ENCODE measurements at places on chromosomes 5 and 9.

GRCh38 chr5:4188704-4189103 lies 593.1 kb downstream of the IRX1 start:
- no peak for DNase-seq

- DNase-seq = no peak
These were observed 287.0 kb upstream of the TMEM161B start for GRCh38 chr5:88555674-88556073.

- DNase-seq = no peak
These were observed 110.0 kb upstream of the DHFR start for GRCh38 chr5:80764786-80765185.

DNA sequence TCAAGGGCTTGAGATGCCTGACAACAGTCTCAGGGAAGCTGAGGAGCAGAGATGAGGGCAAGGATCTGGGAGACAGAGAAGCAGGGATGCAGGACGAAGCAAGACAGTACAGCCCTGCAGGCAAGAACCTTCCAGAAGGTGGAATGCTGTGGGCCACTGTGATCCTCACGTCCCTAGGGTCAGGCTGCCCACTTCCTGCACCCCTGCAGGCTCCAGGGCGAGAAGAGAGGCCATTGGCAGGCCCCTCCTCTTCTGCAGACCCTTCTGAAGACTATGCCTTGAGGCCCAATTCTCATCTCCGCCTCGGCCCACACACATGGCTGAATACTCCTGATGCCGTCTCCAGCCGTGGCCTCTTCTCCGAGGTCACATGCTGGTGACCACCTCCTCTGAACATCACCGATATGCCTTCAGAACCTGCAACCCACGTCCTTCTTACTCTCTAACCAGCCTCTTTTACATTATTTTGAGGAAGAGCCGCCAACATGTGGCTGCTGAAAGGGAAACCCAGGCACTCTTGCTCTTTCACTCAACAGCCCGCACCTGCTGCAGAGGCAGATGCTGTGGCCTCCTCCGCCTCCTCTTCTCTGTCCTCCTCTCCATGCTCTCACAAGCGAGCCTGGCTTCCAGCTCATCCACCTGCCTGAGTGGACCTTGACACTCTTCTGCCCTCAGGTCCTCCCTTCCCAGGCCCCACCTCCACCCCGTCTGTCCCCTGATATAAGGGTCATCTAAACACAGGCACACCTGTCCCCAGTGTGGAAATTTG lies 181.5 kb downstream of the IRX2 start:
- no peak for DNase-seq

GRCh38 chr5:143354025-143354424 lies 49.5 kb downstream of the NR3C1 start:
- DNase-seq = peak; percentile 24

DNA sequence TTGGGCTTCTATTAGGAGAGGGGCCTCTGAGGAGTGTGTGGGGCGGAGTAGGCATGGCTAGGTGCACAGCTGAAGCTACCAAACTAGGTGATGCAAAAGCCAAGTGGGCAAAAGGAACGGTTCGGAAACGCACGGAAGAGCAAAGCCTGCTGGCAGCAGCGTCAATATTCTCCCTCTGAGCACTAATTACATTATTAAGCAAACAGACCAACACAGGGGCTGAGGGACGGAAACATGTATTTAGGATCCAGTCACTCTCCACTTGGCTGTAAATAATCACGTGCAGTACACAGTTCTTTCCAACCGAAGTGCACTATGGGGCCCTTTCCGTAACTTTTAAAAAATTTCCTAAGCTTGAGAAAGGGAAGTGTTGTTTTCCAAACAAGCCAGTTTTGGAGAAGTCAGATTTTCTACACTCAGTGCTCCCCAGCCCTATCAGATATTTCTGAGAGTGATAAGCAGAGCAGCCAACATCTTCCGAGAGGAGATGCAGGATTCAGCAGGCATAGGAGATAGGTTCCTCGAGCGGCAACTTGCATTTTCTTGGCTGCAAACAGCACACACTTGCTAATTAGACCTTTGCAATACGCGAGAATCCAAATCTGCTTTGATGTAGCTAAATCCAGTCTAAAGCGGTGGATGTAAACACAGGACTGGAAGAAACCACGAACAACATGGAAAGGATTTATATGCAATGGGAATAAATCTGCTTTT lies 217.2 kb upstream of the TBCA start:
- no peak for DNase-seq

- DNase-seq = no peak
These were observed 6.4 kb downstream of the TOR1B start for GRCh38 chr9:129809346-129809745.

DNA sequence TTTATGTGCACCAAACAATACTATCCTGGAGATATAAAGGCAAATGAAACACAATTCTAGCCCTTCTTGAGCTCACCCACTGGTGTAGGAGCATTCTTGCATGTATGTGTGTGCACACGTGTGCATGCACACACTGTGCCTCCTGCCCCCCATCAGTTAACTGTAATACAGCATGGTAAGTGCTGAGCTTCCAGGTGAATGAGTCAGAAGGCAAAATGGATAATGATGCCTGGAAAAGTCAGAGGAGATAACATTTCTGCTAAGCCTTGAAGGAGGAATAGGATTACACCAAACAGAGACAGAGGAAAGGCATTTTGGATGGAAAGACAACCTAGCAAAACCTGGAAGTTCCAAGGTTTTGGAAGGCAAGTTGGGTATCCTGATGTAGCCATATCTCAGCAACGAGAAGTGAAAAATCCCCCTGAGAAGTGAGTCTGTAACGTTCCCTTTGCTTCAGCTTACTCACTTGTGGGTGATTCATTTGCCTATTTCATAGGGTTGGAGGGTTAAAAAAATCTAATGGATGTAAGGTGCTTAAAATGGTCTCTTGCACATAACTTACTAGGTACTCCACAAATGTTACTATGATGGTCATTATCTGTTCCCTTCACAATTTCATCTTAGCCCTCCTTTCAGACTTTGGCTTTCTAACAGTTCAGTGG lies 101.4 kb upstream of the STC2 start:
- DNase-seq = no peak

GRCh38 chr5:14948383-14948782 lies 76.8 kb upstream of the ANKH start:
- no peak for DNase-seq

GRCh38 chr5:35681911-35682310 lies 64.2 kb downstream of the SPEF2 start:
- no peak for DNase-seq

DNA sequence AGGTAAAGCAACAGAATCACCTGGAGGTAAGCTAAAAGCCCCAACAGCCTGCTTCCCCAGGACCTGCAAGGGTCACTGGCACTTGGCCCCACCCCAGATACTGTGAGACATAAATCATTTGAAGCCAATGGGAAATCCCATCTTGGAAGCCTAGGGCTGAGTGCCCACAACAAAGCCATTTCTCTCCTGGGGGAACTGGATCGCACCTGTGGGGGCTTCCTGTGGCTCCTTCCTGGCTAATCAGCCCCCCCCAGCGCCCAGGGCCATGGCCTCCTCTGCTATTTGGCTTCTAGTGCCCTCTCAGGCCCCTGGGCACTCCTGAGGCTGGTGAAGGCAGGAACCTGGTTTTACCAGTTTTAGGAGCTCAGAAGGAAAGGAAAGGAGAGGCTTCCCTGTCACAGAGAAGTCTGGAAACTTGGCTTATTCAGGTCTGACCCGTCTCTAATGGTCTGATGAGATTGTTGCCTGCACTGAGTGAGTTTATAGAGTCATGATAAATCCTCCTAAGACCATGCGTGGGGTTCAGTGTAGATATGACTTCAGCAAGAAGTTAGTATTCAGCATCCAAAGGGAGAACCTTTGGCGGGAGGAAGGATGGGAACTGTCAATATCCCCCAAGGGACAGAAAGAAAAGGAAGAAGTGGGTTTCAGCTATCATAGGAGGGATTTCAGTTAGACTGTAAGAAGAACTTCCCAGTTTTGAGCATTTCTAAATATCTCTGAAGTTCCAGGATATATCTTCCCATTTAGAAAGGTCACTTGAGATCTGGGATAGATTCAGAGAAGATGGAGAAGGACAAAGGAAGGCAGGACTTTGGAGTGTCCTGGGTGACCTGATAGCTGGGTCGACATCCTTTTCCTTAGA lies 1.2 kb downstream of the KCNMB1 start:
- DNase-seq = no peak

- no peak for DNase-seq
These were observed 2.6 kb downstream of the EBF1 start for GRCh38 chr5:159096924-159097783.

GRCh38 chr5:137560420-137560819 lies 61.3 kb upstream of the SPOCK1 start:
- no peak for DNase-seq

DNA sequence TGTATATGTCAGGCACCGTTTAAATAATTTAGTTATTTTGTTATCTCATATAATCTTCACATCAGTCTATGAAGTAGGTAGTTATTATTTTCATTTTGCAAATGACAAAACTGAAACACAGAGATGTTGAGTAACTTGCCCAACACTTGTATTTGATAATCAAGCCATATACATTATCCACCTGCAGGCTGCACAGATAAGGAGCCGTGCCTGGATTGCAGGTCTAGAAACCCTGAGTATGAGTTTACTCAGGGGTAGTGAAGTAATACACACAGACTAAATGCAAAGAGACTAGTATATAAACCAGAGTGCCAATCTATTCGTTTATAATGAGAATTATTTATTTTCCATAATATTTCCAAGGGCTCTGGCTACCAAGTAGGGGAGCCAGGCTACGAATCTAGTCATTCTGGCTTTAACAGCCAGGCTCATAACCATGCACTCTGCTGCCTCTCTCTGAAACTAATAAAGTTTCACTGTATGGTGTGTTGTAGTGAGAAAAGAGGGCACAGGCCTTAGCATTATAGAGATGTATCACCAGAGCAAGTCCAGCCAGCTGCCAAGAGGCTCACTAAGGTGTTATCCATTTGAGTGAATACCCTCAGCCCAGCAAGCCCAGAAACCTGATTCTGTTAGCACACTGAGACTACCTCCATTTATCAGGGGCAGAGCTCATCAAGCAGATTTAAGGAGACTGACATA lies 4.5 kb downstream of the HEMGN start:
- DNase-seq = no peak

GRCh38 chr5:6805841-6806240 lies 92.6 kb downstream of the TENT4A start:
- no peak for DNase-seq

GRCh38 chr5:140219068-140219991 lies 44.3 kb downstream of the CYSTM1 start:
- DNase-seq = no peak

DNA sequence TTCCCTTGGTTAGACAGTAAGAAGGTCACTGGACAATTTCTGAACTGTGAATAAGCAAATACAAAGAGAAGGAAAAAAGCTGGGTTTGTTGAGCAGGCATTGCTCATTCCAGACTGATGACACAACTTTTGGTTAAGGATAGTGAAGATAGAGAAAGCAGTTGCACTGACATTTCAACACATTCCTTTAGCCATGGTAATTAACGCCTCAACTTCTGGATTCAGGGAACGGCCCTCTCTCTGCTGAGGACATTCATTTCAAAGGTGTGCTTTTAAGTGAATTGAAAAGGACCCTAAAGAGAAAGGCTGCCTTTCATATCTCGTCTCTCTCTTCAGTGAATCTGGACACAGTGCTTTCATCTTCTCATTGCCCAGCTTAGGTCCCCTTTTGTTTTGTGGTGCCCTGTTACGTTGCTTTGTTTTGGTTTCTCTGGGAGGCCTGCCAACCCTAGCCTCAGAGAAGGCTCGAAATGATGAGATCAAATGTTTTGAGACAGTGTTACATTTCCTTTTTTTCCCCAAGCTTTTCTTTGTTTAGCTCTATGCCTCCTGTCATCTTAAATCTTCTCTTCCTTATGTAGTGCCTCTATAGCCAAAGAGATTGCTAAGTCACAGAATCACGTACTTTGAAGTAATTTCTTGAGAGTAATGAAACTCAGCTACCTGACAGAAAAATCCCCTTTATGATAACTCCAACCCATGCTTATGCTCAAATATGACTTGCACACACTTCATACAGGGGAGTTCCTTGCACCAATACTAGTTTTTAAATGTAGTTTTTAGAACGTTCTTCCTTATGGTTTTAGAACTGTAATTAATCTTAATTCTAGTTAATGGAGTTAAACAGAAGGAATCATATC lies 94.4 kb upstream of the IFNE start:
- peak; percentile 40 for DNase-seq

DNA sequence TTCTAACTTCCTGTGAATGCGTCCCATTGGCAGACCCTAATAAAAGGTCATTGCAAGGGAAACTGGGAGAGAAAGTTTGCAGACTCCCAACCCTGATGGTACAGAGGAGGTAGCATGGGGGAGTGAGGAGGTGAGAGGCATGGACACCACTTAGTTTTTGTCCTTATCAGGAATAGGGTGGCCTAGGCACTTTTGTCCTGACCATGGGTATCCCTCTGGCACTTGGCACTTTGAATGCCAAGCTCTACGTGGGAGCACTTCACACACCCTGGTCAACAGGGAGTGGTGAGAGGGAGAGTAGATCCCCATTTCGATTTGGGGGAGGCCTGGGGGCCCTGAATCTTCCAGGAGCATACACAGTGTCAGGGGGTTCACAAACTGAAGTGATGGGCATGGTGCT lies 75.6 kb upstream of the SH3PXD2B start:
- DNase-seq = no peak

DNA sequence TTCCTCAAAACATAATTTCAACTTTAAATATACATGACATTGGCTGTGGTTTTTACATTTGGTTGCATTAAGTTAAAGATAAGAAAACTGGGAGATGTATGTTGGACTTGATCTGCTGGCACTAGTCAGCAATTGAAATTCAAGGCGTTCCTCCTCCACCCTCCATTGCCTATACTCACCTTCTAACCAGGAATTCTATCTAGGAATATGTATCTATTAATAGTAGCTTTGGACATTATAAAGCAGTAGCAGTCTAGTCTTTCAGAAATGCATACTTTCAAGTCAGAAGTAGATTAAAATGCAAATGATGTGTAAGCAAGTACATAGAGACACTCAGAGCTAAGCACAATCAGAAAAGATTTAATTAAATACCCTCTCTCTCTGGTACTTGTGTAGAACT lies 24.9 kb downstream of the FER start:
- DNase-seq = no peak

GRCh38 chr9:136849960-136850865 lies 1.0 kb downstream of the PHPT1 start:
- DNase-seq = no peak

DNA sequence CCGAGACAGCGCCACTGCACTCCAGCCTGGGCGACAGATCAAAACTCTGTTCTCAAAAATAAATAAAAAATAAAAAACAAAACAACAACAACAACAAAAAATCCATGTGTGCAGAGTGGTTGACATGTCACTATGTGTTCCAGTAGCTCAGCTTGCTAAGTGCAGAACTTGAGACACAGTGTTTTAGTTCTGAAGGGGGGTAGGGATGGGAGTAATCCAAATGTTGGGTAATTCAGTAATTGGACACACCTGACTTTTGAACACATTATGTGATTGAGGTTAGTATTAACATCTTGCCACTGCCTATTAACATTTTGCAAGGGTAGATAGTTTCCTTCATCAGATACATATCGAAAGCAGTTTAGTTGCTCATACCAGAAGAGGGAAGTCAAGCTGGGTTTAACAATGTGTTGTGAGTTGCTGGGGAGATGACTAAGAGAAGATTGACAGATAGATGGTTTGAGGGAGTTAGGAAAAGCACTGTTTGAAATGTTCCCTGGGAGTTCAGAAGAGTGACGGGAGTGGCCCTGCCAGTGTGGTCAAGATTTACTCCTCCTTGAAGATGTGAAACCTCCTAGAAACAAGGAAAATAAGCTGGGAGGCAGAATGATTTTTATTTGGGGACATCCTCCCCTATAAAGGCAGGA lies 928 bp downstream of the HACD4 start:
- DNase-seq = peak; percentile 45

Data from CD4-positive, alpha-beta T cell treated with Interleukin-21 for 1 hour (primary cell).